Large intestine (tissue), 12 donors: ENCODE measurements at places on chromosomes 1 and 21. TPM values are rescaled to one million over a fixed set of nuclear protein-coding genes. Genes with fewer than 3 reads are reported as not detected.

DNA sequence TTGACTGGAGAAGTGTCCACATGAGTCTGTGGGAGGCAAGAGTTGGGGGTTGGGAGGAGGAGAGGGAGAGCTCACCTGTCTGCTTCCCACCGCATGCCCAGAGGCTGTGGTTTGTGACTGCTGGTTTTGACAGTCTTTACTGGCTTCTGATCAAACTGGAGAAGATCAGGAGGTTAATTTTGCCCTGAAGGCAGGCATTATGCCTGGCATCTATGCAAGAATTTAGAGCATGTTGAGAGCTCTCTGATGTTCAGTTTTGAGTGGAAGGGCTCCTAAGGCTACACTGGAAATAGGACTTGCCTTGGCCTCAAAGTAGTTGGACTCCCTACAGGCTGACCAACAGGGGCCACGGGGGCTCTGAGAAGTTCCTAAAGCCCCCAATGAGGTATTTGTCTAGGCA, 101.6 kb downstream of the TLR5 start:
- no peak for DNase-seq

ISG15 gene
- 26.0 TPM for polyA plus RNA-seq

DNA sequence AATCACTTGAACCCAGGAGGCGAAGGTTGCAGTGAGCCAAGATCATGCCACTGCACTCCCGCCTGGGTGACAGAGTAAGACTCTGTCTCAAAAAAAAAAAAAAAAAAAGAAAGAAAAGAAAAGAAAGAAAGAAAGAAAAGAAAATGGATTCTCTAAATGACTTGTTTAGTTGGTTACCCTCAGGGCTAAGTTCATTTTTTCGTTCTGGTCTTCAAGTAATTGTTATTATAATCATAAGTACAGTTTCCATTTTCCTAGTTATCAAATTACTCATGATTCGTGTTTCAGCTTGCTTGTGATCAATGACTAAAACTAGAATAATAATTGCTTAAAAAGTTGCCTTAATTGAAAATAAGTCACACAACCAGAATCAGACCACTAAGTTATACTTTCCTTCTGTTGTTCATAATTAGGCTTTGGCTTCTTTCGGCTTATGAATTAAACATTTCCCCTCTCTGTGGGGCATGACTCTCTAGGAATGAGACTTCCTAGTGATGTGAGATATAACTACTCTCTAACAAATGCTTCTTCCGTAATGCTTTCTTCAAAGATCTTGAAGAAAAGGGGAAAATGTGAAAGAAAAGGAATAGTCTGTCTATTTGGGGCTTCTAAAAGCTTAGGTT, 9.6 kb upstream of the RLF start:
- DNase-seq = no peak

- no peak for DNase-seq
Measured at GRCh38 chr1:55275941-55276341, 60.8 kb upstream of the USP24 start.

DNA sequence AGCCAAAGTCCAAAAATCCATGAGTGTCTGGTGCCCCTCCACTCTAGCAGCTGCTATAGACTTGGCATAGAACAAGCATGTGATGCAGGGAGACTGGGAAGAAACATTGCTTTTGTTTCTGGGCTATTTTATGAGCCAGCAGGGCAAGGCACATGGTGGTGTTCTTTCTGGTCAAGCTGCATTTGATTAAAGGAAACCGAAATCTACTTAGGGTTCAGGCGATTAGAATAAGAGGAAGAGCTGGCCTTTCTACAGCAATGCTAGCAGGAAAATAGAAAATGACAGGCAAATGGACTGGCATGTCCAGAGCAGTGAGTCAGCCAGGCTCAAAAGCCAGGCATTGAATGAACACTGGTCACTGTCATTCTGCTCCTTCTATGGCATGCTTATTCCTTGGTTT, 28.5 kb upstream of the ARHGAP29 start:
- DNase-seq = no peak

- no peak for DNase-seq
Measured at GRCh38 chr1:185856482-185856881, 122.3 kb downstream of the HMCN1 start.

- peak; percentile 24 for DNase-seq
Measured at GRCh38 chr1:85584264-85584781, 3.8 kb downstream of the CCN1 start.

GDAP2 gene
- 14.3 TPM for polyA plus RNA-seq

CHI3L2 gene
- 2.4 TPM for polyA plus RNA-seq

SYT2 gene
- 1.4 TPM for polyA plus RNA-seq

CENPS gene
- polyA plus RNA-seq = 20.3 TPM

SMIM1 gene
- polyA plus RNA-seq = 66.0 TPM

DNA sequence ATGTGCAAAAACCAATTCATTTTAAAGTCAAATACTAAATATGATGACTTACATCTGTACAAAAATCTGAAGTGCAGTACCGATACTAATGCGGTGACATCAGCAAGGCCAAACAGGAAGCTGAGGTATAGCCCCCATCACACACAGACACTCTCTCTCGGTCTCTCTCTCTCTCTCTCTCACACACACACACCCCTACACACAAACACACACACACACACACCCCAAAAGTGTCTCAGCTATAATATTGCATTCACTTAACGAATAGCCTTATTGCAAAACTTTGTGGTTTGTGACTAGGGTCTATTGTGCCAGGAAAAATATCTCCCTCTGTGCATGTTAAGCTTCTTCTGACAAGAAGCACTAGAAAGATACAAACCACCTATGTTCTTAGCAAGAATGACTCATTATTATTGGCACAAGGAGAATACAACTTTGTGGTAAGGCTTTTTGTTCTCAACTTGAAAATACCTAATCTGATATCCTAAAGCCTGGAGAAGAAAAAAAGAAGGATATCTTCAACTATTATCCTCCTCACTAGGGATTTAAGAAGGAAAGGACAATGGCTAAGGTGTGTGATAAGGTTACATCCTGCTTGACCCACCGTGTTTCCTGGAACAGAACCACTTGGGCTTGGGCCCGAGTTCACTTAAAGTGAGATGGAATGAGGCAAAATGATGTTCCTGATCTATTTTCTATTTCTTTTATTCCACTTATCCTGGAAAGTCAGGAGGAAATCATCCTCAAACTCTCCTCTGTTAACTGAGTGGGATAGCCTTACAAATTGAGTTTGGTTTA, 107.1 kb downstream of the NIBAN1 start:
- no peak for DNase-seq

DNA sequence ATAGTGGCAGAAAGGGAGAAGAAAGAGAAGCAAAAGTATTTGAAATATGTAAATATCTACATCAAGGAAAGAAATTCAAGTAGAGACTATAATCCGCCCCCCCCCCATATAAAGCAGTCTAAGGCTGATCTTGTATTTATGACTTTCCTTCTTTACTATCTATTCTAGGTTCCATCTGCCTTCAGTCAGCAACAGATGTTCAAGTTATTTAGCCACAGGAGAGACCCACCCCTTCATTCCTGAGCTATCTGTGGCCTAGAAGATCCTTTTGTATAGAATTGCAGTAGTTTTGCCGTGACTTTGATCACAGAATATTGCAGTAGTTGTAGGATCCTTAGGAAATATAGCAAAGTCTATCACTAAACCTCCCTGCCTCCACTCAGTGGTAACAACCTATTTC, 10.7 kb upstream of the BSDC1 start:
- no peak for DNase-seq
